Right atrium auricular region (tissue), 2 donors: ENCODE measurements at places on chromosomes 11 and 22. TPM values are rescaled to one million over a fixed set of nuclear protein-coding genes. Genes with fewer than 3 reads are reported as not detected.

DNA sequence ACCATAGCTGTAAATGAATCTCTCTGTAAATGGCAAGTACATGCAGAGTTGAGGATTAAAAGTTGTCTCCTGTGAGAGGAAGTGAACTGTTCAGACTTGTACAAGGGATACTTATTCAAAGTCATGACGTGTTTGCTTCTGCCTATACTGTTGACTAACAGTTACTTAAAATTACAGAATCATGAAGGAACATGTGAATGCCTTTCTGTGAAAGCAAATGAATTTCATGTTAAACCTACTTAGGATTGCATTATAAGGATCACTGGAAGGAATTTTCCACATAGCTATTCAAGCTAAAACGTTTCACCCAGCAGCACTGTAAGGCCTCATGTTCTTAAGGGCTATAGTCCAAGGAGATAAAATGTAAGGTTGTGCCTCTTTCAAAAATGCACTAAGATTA is 93.4 kb upstream of the BIRC3 start:
- peaks cover 6% of the 10 kb centered on the region for H3K4me1 ChIP-seq
- no peak for DNase-seq
- H3K27ac ChIP-seq = no peak overlapping the region
- peaks cover 29% of the 10 kb centered on the region for H3K36me3 ChIP-seq
- H3K4me3 ChIP-seq = no peak overlapping the region

- H3K36me3 ChIP-seq = no peaks in the 10 kb centered on the region
- no peak overlapping the region for H3K4me3 ChIP-seq
- peak overlapping the region; percentile 93 for H3K27ac ChIP-seq
- H3K27me3 ChIP-seq = no peaks in the 10 kb centered on the region
Observed at GRCh38 chr22:27788500-27789288, 12.9 kb downstream of the MN1 start.

GRCh38 chr22:20380486-20380885 is 13.5 kb upstream of the ZNF74 start:
- no peaks in the 10 kb centered on the region for H3K36me3 ChIP-seq
- H3K4me3 ChIP-seq = no peak overlapping the region
- no peaks in the 10 kb centered on the region for H3K27me3 ChIP-seq
- no peak overlapping the region for H3K27ac ChIP-seq

- H3K36me3 ChIP-seq = no peaks in the 10 kb centered on the region
- H3K4me1 ChIP-seq = no peaks in the 10 kb centered on the region
- no peak overlapping the region for H3K4me3 ChIP-seq
- peak overlapping the region; percentile 87 for H3K27ac ChIP-seq
Observed at GRCh38 chr11:61923166-61924063, 6.0 kb upstream of the RAB3IL1 start.

DNA sequence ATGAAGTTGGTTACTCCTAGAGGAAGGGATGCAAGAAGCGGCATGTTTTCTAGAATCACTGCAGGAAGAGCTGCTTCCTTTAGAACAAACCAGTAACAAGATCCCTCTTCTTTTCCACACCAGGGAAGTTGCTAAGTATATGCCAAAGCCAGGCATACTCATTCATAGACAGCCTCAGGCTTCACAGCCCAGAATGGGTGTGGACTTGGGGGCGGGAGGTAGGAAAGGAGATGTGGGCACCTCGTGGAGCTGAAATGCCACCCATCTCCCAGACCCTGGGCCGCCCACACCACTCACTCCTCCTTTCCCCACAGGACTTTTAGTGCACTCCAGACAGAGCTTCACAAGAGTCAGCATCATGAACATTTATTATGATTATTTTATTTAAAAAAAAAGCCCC is 16.0 kb upstream of the TMEM121B start:
- H3K4me3 ChIP-seq = no peak overlapping the region
- no peaks in the 10 kb centered on the region for H3K4me1 ChIP-seq
- no peak overlapping the region for H3K27ac ChIP-seq

Gene XPNPEP3
- 12.5 TPM for total RNA-seq
